Stimulated activated CD8-positive, alpha-beta memory T cell treated with anti-CD3 and anti-CD28 coated beads, Interleukin-7, amount 100 ng/mL, for 48 hours (primary cell): ENCODE measurements at places on chromosomes 4 and X.
A peak's percentile ranks its signal among the peaks of the same experiment; 100 is the strongest.

- no peak for DNase-seq
Observed at GRCh38 chr4:4693258-4693657, 151.4 kb upstream of the STX18 start.

- DNase-seq: no peak
Observed at GRCh38 chr4:121093261-121093660, 20.9 kb upstream of the NDNF start.

DNA sequence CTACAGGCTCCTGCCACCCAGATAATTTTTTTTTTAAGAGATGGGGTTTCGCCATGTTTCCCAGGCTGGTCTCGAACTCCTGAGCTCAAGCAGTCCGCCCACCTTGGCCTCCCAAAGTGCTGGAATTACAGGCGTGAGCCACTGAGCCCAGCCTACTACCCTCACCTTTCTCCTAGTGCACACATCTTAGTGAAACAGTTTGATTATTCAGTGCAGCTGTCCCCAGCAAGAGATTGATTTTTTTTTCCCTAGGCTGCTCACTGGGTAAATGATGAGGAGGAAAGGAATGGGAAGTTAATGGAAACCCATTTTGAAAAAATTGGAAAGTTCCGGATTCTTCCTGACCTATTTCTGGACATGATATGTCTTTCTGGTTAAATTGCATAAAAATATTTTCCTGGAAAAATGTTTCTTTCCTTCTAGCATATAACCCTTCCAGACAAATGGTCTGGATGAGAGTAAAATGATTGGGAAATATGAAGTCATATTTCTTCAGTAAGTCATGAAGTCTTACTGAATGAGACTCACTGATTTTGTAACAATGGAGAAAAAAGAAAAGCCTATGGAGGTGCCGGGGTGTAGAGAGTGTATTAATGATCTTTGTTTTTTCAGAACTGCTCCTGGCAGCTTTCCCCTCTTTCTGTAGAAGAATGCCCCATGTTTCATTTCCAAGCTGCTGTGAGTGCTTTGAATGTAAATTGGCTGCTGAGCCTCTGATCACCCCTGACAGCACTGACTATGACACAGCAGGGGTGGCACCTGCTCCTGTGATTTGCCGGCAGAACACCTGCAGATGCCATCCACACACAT is 19.5 kb upstream of the ZNF41 start:
- DNase-seq: no peak

GRCh38 chr4:146432065-146432464 is 89.7 kb downstream of the SLC10A7 start:
- no peak for DNase-seq

- no peak for DNase-seq
Observed at GRCh38 chr4:102779204-102779603, 18.4 kb upstream of the MANBA start.

GRCh38 chr4:48197643-48198237 is 63.7 kb upstream of the TXK start:
- DNase-seq: no peak

DNA sequence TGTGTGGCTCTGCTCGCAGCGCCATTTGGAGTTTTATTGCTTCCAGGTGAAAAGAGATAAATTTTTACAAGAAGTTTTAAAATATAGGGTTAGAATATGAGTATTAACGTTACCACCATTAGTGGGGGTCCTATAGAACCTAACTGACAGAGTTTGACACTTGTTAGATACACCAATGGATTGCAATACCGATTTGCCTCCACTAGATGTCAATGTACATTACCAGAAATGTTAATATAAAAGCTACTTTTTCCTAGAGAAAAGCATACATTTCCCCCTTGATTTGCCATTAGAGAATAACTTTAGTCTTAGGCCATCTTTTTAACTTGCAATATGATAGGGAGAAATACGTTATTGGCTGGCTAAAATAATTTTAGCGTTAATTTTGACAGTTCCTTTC is 108.4 kb downstream of the LINC00632 start:
- no peak for DNase-seq

DNA sequence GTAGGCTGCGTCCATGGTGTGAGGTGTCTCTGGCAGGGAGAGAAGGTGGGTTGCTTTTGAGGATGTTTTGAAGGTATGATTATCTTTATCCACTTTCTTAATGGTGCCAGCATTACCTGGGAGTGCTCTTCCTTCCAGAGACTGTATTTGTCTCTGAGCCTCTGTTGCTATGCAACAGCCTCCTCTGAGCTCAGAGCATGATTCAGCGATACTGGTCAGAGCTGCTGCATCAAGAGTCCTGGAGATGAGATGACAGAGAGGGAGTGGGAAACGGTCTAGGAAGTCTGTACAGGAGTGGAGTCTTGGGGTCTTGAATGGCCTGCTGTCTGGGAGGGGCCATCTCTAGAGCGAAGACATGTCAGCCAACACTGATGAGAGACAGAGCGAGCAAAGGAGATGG is 104.4 kb upstream of the RAB40AL start:
- no peak for DNase-seq

GRCh38 chrX:148658115-148658730 is 157.8 kb downstream of the AFF2 start:
- no peak for DNase-seq

- no peak for DNase-seq
Observed at GRCh38 chr4:79330720-79331119, 4.9 kb upstream of the NAA11 start.

DNA sequence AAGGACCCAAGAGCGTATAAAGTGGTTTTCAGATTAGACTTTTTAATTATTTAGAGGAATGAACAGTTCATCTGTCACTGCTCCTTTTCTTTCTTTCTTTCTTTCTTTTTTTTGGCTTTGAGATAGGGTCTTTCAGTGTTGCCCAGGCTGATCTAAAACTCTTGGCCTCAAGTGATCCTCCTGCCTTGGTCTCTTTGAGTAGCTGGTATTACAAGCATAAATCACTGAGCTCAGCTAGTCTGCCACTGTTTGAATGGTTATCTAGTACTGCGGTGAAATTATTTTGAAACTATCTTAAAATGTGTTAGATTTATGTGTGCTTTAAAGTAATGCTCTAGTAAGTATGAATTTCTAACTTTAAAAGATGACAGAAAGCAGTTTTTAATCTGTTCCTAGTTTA is 6.5 kb upstream of the FRYL start:
- DNase-seq: no peak

- no peak for DNase-seq
Observed at GRCh38 chr4:88137112-88137511, 21.3 kb downstream of the ABCG2 start.

GRCh38 chr4:36919721-36920120 is 324.8 kb upstream of the NWD2 start:
- DNase-seq: no peak

DNA sequence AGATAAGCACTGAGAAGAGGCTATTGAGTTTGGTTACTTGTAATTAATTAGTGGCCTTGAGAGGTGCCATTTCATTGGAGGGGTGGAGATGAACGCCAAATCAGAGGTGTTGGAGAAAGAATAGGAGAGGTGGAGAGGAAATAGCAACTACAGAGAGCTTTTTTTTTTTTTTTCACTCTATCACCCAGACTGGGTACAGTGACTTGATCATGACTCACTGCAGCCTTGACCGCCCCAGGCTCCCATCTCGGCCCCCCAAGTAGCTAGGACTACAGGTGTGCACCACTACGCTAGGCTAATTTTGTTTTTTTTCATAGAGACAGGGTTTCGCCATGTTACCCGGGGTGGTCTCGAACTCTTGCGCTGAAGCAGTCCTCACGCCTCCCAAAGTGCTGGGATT is 5.2 kb downstream of the NHS start:
- DNase-seq: no peak

DNA sequence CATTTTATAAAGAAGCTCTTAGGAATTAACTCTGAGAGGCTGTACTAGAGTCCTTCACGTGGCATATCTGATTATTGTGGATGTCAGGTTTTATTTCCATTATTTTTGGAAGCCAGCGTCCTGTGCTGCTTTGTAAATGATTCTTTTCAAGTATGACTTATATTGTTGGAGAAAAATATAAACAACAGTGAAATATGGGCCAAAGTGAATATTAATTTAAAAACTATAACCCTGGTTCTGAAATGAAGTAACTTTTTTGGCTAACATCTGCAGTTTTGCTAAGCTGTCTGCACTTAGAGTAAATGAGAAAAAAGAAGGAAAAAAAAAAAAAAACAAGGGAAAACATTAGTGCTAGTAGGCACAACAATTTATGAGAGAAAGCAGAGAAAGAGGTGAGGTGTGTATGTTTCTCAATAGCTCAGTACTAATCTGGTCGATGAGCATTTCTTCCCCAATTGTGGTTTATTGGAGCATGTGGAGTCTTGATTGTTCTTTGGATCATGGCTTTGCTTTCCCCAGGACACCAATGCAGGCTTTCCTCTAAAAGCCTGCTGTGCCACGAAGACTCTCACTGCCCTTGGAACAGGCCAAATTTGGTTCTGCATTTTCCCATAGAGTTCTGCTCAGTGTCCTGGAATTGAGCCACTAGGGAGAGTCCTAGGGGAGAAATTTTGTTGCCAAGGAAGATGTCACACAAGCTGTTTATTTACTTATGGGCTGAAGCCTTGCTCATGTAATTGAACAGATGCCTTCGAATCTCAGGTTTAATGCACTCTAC is 273.3 kb downstream of the DKK2 start:
- no peak for DNase-seq

GRCh38 chr4:2792711-2793585 is at the start of gene SH3BP2:
SH3BP2 (plus strand) TSS chr4:2793085; CDS start chr4:2820618, 27,533 bp downstream.
- peak; percentile 72 for DNase-seq

DNA sequence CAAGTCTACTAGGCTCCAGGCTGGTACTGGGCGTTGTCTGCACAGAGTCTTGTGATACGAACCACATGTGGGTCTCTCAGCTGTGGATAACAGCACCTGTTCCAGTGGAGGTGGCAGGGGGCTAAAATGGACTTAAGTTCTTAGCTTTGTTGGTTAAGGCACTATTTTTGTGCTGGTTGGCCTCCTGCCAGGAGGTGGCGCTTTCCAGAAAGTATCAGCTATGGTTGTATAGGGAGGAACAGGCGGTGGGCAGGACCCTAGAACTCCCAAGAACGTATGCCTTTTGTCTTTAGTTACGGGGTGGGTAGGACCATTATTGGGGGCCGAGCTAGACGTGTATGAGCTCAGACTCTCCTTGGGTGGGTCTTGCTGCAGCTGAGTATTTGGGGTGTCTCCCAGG is 1138.4 kb downstream of the PCDH19 start:
- no peak for DNase-seq

GRCh38 chr4:125315576-125316400 is 1.0 kb downstream of the FAT4 start:
- no peak for DNase-seq

GRCh38 chr4:161002386-161002785 is 1161.4 kb downstream of the FSTL5 start:
- DNase-seq: no peak

GRCh38 chr4:20574986-20575385 is 125.3 kb upstream of the PACRGL start:
- no peak for DNase-seq

DNA sequence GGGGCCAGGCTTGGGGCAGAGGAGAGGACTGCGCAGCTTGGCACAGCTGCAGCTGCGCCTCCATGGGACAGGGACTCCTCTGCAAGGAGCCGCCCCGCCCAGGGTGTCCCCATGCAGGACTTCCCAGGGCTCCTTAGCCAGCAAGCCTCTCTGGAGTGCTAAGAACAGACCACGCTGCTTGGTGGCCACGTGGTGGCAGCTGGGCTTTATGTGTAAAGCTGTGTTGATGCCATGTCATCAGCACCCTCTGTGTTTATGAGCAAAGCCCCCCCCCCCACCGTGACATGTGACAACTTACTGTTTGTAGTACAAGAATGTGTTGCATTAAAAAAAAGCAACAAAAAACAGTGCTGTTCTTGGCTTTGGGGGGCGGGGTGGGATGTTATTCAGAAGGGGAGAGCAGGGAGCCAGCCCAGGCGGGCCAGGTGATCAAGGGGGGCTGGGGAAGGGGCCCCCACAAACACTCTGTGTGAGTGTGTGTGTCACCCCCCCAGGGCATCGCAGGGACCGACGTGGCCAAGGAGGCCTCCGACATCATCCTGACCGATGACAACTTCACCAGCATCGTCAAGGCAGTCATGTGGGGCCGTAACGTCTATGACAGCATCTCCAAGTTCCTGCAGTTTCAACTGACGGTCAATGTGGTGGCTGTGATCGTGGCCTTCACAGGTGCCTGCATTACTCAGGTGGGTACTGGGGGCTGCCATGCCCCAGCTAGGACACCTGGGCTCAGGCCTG is 40.3 kb downstream of the ATP2B3 start:
- DNase-seq: no peak

DNA sequence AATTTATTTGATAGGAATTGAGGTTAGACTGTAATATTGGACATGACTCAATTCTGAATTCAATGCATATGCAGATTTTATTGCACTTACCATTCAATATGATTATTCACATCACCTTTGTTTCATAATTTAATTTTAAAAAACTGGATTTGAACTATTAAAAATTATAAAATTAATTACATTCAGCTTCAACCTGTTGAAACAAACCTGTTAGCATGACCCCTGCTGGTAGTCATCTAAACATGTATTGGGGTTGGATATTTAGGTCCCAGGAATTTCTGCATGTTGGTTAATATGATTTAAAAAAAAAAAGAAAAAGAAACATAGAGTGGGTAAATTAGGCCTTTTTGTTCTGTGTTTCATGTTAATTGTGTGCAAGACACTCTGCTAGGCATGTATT is 85.9 kb downstream of the ARSJ start:
- no peak for DNase-seq

DNA sequence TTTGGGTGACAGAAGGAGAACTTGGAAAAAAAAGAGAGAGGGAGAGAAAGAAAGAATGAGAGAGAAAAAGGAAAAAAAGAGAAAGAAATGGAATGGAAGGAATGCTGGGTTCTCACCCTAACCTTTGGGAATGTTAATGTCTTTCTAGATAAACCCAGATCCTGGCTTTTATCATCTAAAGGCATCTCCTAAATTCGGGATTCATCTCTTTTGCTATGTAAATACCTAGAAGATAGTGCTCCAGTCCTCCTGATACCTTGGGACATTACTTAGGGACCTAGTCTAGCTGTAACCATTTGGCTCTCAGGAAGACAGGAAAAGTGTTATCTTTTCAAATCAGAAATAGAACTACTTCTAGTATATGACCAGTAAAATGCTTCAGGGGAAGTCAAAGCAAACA is 15.8 kb upstream of the SPCS3 start:
- DNase-seq: no peak

DNA sequence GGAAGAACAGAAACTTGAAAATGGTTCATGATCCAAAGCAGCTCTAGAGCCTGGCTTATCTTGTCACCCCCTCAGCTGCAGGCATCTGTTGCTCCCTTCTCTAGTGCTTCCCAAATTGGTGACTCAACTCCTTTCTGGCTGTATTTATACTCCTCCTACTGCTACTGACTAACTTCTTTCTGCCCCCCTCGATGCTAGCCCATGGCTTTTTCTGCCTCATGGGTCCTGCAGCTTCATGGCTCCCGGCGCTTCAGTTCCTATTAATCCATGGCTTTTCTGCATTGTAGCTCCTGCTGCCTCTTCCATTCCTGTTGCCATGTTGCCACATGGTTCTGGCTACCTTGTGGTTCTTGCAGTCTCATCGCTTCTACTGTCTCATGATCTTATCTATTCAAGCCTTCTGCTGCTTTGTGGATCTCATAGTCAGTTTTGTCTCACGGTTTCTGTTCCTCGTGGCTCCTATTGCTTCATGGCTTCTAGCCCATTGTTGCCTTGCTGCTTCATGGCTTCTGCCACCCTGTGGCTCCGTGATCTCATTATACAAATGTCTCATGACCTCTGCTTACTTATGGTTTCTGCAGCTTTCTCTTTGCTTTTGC is 48.1 kb downstream of the SMC1A start:
- DNase-seq: no peak

- no peak for DNase-seq
Observed at GRCh38 chr4:154916068-154916467, 135.0 kb downstream of the RBM46 start.

GRCh38 chrX:10514891-10515290 is 105.5 kb downstream of the MID1 start:
- DNase-seq: no peak

GRCh38 chr4:140426610-140427105 is 790 bp downstream of the CLGN start:
- DNase-seq: no peak
